Melanocyte of skin (primary cell): ENCODE measurements at places on chromosomes 3 and 15. TPM values are rescaled to one million over a fixed set of nuclear protein-coding genes. Genes with fewer than 3 reads are reported as not detected.

The ANKRD63 gene
- not detected in 2 replicates for total RNA-seq

The FAM107A gene
- total RNA-seq: not detected in 2 replicates

The P2RY1 gene
- total RNA-seq: 2.4 and 5.1 TPM in 2 replicates

The CFAP91 gene
- 0.36 and 0.69 TPM in 2 replicates for total RNA-seq

The RPP14 gene
- 17.6 and 19.0 TPM in 2 replicates for total RNA-seq

The EPHA6 gene
- total RNA-seq: not detected in 2 replicates
